ENCODE measurements at places on chromosomes 11 and 22.

DNA sequence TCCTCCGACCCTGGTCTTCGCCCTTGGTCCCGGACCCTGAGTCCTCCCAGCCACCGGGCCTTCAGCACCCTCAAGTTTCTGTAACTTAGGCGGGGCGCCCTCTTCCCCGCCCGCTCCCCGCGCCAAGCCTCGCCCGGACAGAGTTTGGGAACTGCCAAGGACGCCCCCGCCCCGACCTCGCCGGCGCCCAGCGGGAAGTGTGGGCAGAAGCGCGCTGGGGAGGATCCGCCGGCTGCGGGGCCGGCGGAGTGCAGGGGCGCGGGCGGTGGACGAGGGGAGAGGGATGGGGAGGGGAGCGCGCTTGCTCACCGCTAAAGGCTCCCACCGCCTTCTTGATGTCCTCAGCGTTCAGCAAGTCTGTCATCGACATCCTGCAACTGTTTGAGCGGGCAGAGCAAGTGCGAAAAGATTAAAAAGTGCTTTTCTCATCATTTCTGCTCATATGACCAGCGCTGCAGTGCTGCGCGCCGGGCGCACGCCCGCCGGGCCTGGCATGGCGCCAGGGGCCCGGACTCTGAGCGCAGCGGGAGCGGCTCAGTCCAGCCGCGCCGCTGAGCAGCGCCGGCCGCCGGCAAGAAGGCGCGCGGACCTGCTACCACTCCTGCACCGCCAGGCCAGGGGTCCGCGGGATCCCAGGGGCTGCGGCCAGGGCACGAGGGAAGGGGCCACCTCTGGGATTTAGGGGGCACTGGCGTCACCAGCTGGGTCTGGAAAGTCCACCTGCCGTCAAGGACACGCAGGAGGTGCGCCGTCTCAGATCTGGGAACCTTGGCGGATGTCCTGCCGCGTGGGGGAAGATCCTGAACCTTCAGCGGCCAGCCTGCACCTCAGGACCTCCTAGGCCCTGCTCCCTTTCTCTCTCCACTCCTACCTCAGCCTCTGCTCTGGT is at the start of gene PVALB:
Gene PVALB (minus strand): TSS at position 400 of the 889 bp plus-strand sequence. CDS start 30 bp downstream, at position 370.
- DNase-seq: no peak

DNA sequence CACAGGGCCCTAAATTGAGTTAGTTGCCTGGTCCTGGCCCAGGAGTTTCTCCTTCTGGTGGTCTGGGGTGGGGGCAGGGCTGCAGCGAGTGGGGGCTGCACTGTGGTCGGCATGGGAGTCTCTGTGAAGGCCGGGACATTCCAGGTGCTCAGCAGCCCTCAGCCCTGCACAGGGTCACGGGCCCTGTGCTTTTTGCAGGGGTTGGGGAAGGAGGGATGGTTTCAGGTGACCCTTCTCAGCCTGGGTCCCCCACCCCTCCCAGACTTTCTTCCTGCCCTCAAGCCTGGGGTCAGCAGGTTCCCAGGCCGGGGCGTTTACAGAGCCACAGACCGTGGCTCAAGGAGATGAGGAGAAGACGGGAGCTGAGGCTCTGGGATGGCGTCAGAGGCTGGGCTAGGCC is 7.8 kb downstream of the EMID1 start:
- DNase-seq: no peak

- no peak for DNase-seq
Observed at GRCh38 chr11:14956111-14956510, 16.0 kb downstream of the CALCA start.

- DNase-seq: no peak
Observed at GRCh38 chr11:64788321-64789215, 10.2 kb upstream of the SF1 start.

DNA sequence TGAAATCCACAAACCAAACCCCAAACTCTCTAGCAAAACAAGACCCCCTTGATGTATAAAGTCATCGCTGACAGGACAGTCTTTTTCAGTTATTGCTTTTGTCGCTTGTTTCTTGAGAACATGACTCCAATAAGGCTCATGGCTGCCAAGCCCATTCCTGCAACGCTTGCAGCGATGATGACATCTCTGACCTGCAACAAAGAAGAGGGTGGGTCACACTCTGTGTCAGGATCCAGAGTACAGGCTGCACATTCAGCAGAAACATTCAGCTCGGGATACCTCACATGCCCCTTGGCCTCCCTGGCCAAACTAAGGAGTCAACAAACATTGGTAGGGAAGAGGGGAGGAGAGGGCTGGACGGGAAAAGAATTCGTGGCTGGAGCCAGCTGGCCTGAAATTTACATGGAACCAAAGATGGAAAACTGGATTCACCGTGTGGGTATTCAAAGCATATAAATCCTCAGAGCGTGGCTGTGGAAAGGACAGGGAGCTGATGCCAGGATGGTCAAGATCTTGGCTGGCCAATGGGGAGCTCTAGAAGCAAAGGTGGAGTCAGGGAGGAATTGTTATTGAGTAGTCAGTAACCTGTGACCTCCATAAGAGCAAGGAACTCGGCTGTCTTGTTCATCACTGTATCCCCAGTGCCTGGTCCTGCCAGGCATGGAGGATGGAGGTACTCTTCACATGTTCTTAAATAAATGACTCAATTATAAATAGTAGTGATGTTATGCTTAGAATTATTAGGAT is 11.8 kb upstream of the PLAAT2 start:
- DNase-seq: no peak

- no peak for DNase-seq
Observed at GRCh38 chr11:118629761-118630661, 22.6 kb downstream of the PHLDB1 start.

DNA sequence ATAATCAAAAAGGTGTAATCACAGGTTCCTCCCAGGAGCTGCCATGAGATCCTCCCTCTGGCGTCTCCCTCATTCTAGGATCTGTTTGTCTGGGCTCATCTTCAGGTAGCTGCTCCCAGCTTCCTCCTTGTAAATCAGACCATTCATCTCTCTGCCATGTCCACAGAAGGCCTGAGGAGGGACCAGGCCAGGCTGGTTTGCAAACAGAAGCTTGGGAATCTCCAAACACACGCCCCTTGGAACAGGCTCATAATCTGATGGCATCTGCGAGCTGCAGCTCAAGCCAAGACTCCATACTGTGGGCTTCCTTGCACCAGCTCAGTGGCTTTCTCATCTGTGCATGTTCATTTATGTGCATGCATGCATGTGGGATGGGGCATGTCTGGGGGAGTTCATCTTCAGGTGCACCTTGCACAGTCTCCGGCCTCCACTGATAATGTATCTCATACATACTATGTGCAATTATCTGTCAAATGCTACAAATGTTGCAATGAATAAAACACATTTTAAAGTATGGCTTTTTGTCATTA is 134.9 kb downstream of the NXPE2 start:
- DNase-seq: no peak

GRCh38 chr11:130198292-130198691 is 38.7 kb downstream of the ST14 start:
- DNase-seq: no peak

GRCh38 chr11:116344601-116345000 is 428.2 kb downstream of the BUD13 start:
- DNase-seq: no peak

- DNase-seq: no peak
Observed at GRCh38 chr11:100576718-100577021, 110.4 kb upstream of the ARHGAP42 start.

GRCh38 chr22:45007391-45008185 is 2.2 kb downstream of the PHF21B start:
- no peak for DNase-seq

DNA sequence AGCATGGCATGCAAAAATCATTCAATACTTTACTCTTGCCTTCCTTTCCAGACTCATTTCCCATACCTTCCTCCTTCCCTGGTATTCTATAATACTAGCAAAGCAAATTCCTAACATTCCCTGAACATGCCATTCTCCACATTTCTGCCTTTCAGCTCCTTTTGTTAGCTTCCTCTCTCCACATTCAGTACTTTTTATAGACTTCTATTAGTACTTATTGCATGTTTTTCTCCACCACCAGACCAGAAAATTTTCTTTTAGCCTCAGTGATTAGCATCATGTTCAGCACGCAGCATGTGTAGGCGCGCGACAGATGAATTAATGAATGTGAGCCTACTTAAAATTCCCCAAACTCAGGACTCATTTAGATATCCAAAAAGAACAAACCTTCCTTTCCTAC is 935.3 kb downstream of the DLG2 start:
- no peak for DNase-seq

- no peak for DNase-seq
Observed at GRCh38 chr11:44766112-44766971, 39.6 kb downstream of the TSPAN18 start.

GRCh38 chr22:36584666-36585065 is 55.7 kb upstream of the EIF3D start:
- no peak for DNase-seq

- no peak for DNase-seq
Observed at GRCh38 chr11:35247863-35248262, 108.9 kb downstream of the CD44 start.

- DNase-seq: no peak
Observed at GRCh38 chr11:92482492-92483060, 258.0 kb downstream of the FAT3 start.

GRCh38 chr11:59011655-59012397 is 72.5 kb downstream of the GLYATL1 start:
- DNase-seq: peak; percentile 23

DNA sequence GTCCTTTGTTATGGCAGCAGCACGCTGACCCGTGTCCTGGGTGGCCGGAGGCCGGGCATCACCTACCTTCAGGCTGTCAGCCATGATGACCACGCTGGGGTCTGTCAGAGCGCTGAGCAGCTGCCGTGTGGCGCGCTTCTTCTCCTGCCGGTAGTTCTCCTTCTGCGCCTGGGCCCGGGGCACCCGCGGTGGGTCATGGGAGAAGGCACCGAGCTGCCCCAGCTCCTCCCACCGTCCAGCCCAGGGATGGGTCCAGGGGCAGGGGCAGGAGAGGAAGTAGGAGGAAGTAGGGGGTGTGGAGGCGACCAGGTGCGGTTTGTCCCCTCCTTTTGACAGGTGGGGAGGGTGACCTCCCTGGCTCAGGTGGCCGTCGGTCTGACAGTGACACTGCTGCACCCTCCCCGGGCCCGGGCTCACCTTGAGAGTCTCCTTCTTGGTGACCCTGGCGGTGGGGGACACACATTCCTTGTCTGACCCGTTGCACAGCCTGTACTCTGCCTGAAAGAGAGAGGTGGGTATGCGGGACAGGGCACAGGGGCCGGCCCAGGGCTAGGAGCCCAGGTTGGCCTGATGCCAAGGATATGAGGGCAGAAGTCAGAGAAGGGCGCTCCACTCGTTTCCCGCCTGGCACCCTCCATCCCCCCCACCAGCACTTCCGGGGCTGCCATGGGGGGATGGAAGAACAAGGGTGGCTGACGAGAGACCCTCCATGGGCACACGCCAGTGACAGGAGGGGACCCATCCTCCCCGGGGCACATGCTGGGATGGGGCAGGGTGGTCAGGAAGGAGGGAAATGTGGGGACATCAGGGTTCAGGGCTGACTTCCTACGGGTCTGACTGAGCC is 43.0 kb downstream of the OSBPL5 start:
- no peak for DNase-seq

DNA sequence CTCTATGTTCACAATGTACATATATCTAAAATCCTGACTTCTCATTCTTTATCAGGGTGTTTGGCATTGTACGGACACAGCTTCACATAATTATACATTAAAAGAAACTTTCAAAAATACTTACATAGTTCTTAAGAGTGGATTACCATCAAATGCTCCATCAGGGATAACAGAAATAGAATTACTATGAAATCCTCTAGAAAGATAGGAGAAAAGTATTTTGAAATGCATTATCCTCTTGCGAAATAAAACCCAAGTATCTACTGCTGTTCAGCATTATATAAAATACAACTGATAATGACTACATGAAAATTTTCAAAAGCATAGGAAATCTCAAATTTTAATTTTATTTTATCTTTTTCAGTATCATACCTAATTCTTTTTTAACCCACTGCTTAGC is 17.8 kb upstream of the CCDC34 start:
- DNase-seq: no peak

- no peak for DNase-seq
Observed at GRCh38 chr11:10808235-10808552, 532 bp downstream of the EIF4G2 start.

GRCh38 chr11:884578-885070 is 26.0 kb downstream of the CHID1 start:
- DNase-seq: no peak

DNA sequence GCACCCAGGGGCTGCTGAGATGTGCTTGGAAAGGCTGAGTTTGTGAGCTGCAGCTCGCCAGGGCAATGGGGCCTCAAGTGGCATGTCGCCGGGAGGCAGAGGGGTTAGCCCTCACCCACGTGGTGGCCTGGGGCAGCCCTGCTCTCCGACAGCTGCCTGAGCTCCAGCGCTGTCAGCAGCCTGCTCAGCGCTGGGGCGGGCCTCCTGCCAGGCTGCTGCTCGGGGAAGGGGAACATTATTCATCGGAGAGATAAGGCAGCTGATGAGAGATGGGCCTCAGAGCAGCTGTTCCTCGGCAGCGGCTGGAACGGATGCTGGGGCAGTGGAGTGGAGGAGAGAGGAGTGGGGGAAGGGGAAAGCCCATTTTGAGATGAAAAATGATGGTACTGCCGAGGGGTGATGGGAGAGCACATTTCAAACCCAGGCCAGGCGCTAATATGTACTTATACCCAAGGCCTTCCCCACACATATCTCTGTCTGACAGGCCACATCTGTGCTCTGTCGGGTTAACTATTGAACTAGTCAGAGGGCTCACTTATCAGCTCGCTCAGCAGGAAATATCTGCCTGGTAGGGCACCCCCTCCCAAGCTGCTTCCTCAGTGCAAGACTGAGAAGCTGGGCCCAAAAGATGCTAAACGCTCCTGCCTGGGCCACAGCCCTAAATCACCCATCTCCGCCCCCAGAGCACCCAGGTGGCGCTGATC is 79.5 kb downstream of the TIMP3 start:
- DNase-seq: no peak

DNA sequence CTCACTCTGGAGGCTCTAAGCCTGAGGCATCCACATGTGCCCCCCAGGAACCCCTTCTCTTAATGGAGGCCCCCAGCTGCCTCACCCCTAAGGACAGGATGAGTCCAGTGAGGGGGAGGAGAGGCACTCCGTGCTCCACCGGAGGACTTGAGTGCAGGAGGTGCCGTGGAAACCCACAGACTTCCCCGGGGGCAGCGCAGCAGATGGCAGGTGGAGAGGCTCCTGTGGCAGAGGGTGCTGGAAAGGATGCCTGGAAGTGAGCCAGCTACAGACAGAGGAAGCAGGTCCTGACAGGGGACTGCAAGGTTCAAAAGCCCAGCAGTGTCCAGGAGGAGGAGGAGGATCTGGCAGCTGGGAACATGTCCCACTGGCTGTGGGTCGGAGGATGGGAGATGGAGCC is 1384.0 kb downstream of the TBC1D22A start:
- no peak for DNase-seq

- DNase-seq: peak; percentile 92
Observed at GRCh38 chr11:117734601-117735024, 62.4 kb downstream of the DSCAML1 start.

DNA sequence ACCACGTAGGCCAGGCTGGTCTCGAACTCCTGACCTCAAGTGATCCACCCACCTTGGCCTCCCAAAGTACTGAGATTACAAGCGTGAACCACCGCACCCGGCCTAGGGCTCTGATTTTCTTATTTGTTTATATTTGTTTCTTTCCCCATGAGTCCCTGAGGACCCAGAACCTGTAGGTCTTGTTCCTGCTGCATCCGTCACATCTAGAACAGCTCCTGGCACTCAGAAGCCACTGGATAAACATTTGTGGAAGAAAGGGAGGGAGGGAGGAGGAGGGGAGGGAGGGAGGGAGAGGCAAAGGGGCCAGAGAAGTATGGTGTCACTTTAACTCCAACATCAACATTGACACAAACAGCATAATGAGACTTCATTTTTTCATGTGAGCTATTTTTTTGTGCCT is 67.7 kb downstream of the CELSR1 start:
- DNase-seq: peak; percentile 31
